ENCODE measurements at places on chromosomes 4 and X.

GRCh38 chrX:67435536-67435935 lies 108.3 kb upstream of the AR start:
- DNase-seq = no peak

DNA sequence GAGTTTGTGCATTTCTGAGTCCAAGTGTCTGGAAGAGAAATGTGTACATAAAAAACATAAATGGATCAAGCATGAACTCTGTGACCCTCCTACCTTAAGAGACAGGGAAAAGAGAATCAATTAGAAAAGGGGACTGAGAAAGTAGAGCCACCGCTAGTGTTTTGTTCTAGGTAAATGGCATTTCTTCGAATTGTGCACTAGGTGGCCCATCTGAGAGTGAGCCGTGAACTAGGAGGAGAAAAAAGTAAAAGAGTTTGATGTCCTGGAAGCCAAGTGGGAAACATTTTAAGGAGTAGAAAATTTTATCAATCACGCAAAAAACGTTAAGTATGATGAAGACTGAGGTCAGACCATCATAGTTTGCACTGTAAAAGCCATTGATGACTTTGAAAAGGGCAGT lies 55.1 kb downstream of the NAF1 start:
- no peak for DNase-seq

GRCh38 chr4:123405267-123405865 lies 8.8 kb downstream of the SPRY1 start:
- DNase-seq = no peak

DNA sequence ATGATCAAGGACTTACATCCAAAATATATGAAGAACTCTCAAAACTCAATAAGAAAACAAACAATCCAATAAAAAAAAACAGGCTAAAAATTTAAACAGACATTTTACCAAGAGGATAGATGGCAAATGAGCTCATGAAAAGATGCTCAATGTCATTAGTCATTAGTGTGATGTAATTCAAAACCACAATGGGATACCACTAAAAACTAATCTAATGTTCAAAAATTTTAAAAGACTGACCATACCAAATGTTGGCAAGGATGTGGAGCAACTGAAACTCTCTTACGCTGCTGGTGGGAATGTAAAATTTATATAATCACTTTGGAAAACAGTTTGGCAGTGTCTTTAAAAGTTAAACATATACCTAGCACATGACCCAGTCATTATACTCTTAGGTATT lies 43.7 kb downstream of the RPS6KA6 start:
- DNase-seq = no peak

DNA sequence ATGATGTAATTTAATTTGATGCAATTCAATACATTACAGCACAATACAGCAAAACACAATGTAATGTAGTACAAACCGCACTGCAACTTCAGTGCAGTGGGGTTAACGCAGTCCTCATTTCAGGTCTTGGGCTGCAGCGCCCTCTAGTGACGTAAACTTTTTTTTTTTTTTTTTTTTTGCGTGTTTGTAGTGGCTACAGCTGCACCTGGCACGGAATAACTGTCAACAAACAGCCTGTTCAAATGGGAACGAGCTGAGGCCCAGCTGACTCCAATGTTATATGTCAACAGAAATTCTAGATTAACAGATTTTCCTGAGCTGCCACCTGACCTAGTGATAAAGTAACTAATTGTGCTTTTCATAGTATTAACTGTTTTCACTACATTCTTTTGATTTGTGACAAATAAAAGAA lies 33.5 kb upstream of the RASSF6 start:
- no peak for DNase-seq

- DNase-seq = no peak
Observed at GRCh38 chrX:41350976-41351569, 17.1 kb downstream of the DDX3X start.

DNA sequence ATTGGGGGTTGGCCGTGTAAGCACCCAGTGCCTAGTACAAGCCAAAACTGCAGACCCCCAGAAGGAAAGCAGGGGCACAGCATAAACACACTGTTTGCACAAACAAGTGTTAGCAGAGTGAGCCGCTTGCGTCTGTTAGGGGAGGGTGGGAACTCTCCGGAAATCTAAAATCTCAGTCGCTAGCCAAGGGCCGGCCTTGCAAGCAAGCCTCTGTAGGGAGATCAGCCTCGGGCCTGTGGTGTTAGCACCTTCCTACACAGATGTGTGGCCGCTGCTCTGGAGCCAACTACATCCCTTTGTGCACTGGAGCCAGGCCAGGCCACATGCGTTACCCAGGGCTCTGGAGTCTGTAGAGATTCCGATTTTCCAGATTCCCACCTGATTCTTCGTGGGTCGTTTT lies 67.1 kb downstream of the GPR143 start:
- no peak for DNase-seq

DNA sequence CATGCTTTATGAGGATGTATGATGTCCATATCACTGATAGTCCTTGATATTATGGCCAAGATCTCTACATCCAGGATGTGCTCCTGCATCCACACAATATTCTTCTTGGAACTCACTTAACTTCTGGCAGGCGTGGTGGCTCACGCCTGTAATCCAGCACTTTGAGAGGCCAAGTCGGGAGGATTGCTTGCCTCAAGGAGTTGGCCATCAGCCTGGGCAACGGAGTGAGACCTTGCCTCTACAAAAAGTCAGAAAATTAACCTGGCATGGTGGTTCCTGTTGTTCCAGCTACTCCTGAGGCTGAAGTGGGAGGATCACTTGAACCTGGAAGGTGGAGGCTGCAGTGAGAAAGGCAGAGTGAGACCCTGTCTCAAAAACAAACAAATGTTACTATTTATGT lies 2.3 kb upstream of the HNRNPD start:
- DNase-seq = no peak

GRCh38 chrX:19709812-19710518 lies 177.4 kb downstream of the SH3KBP1 start:
- no peak for DNase-seq

DNA sequence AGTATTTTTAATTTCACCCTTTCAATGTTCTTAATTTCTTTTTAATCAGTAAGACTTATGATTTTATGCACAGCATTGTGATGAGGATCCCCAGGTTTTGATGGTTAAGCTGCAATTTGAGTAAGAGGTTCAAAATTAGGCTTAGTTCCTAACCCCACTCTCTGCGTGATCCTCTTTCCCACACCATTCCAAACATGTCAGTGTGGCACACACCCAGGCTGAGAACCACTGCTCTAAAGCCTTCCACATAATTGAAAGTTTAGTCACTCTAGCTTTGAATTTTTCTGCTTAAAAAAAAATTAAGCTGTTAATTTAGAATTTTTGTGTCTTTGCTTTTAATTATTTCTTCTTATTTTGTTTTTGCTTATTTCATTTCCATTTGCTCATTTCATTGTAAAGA lies 68.8 kb upstream of the SLC7A11 start:
- no peak for DNase-seq

DNA sequence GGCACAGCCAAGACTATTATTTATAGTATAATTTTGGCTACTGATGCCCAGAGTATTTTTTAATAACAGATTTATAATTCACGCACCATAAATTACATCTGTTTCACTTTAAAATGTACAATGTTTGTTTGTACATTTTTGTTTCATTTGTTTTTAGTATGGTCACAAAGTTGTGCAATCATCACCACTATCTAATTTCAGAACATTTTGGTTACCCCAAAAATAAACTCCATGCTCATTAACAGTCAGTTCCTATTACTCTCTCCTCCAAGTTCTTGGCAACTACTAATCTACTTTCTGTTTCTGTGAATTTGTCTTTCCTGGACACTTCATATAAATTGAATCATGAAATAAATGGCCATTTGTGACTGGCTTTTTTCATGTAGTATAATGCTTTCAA lies 176.7 kb downstream of the SH3BGRL start:
- DNase-seq = no peak

GRCh38 chr4:164383358-164384220 lies 370.3 kb upstream of the SMIM31 start:
- DNase-seq = peak; percentile 77

- DNase-seq = no peak
Observed at GRCh38 chr4:177267911-177268310, 41.8 kb upstream of the NEIL3 start.

DNA sequence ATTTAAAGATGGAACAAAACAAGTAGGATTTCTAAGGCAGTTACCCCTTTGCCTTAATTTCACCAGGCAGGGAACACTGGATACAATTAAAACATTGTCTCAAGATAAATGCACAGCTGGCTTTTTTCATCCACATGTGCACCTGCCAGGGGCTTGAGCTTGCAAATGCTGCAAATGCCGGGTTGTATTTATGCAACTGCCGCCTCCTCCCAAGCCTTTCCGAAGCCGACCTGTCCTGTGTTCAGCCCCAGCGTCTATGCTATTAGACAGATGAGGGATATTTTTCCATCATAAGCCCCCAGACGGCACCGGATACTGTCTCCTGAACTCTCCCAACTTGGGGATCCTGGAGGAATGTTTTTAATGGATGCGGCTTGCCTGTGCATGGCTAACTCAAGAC lies 251.6 kb downstream of the CRLF2 start:
- DNase-seq = no peak

DNA sequence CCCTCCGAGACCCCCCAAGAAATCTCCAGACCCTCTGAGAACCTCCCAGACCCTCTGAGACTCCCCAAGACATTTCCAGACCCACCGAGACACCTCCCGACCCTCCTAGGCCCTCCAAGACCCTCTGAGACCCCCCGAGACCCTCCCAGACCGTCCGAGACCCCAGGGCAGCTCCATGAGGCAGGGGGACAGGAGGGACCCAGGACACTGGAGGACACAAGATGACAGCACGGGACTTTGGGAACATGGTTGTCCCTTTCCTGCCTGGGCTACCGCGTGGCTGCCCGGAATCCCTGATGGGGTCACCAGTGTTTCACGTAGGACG lies 10.3 kb downstream of the CTBP1 start:
- DNase-seq = peak; percentile 2

- no peak for DNase-seq
Observed at GRCh38 chr4:24583451-24584210, 723 bp downstream of the DHX15 start.

- DNase-seq = no peak
Observed at GRCh38 chrX:37958525-37959211, 47.7 kb upstream of the SYTL5 start.

GRCh38 chr4:25524663-25525062 lies 131.0 kb upstream of the SLC34A2 start:
- no peak for DNase-seq

GRCh38 chr4:165355900-165356300 lies 22.9 kb upstream of the CPE start:
- no peak for DNase-seq

DNA sequence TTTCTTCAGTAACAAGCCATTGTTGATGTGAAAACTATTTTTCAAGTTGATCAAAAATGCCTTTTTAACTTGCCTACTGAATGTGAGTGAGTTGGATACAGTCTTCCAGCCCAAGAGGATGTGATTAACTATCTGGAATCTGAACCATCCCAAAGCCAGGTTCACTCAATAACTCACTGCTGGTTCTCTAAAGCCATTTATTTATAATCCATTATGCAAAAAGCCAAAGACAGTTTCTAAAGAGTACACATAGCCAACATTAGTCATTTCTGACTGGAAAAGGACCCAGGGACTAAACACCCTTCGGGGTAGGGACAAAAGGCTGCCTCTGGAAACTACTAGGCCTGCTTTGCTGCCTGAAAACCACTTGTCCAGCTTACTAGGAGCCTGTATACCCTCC lies 109.6 kb downstream of the SHROOM4 start:
- no peak for DNase-seq

- DNase-seq = no peak
Observed at GRCh38 chrX:42978655-42979379, 200.9 kb upstream of the PPP1R2C start.

- no peak for DNase-seq
Observed at GRCh38 chr4:152310257-152310656, 225.6 kb downstream of the FBXW7 start.

- no peak for DNase-seq
Observed at GRCh38 chrX:15158350-15158735, 111.5 kb downstream of the ASB9 start.

DNA sequence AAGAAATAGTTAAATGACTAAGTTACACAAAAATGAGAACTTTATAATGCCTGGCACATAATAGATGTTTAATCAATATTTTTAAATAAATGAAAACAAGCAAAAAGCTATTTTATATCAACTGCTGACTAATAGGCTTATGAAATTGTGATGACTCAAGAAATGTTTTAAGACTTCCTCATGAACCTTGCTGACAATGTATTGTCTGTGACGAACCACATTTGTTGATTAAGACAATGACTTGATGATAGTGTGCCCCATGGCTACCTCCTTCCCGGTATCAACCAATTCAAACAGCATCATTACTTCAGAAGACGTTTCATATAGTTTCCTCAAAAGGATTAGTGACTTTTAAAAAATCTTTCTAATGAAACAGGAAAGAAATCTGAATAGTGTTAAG lies 7.9 kb downstream of the CXCL6 start:
- no peak for DNase-seq

GRCh38 chr4:142556570-142557238 lies 289.4 kb downstream of the INPP4B start:
- no peak for DNase-seq

DNA sequence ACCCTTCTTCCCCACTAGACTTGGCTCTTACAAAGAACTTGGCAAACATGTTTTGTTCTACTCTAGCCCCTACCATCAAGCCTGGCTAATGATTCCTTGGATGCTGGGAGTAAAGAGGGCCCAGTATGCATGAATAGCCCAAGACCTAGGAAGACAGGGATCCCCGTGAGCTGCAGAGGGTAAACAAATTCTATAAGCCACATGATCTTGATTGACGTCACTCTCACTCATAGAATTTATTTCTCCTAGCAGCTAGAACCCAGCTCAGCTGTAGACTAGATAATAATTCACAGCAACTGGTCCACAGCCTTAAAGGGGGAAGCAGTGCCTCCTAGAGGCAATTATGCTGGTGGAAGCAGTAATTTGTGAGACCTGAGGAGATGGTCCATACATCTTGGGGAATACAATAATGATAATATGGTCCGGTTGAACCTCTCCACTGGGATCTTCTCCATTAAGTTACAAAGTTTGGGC lies 16.1 kb upstream of the USO1 start:
- no peak for DNase-seq

DNA sequence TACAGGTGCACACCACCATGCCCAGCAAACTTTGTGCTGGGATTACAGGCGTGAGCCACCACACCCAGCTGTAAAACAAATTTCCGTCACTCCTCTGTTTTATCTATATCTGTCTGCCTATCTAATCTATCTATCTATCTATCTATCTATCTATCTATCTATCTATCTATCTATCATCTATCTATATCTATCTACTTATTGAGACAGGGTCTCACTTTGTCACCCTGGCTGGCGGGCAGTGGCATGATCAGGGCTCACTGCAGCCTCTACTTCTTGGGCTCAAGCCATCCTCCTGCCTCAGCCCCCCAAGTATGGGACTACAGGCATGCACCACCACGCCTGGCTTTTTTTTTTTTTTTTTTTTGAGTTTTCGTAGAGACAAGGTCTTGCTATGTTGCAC lies 20.6 kb downstream of the AKAP14 start:
- no peak for DNase-seq

GRCh38 chrX:130091980-130092522 lies 18.2 kb downstream of the ELF4 start:
- DNase-seq = no peak

Measured in posterior cingulate gyrus (tissue), 11 donors.